ENCODE measurements at places on chromosomes 6 and 20. TPM values are rescaled to one million over a fixed set of nuclear protein-coding genes. Genes with fewer than 3 reads are reported as not detected.

Gene NUDT3
- 47.6 TPM for total RNA-seq

Gene SGK2
- 1.1 TPM for total RNA-seq

Gene CDC25B
- total RNA-seq: 10.1 TPM

Gene STK4
- total RNA-seq: 10.3 TPM

Gene SLC22A2
- total RNA-seq: not detected

Gene OR2H2
- not detected for total RNA-seq

DNA sequence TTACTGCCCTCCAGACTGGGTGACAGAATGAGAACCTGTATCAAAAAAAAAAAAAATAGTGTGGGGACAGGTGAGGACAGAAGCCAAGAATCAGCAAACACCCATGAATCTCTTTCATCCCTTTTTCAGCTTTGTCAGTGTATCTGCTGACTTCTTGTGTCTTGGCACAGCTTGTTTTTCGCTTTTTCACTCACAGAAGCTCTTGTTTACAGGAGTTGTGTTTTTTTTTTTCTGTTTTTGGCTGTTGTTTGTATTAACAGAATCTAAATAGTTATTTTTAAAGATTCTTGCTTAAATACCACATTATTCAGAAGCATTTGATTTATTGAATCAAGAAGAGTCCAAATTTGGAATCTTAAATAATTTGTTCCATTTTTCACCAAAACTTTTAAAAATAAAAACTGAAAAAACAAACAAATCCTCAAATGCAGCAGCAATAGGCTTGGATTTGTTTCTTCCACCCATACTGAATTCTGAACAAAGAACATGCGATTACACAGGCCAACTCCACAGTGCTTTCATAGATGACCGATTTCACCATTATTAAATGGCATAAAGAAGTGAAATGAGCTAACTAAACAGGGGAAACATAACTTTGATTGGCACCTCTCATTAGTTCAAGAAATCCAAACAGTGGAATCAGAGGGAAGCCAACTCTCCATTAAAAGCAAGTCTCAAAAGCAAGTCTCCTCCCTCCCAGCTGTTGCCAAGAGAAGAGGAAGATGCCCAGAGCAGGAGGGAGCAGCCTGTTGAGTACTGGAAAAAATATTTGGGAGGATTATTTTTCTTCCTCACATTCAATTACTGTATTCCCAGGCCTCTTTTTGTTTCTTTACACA is 27.2 kb upstream of the GPR63 start:
- DNase-seq: no peak

GRCh38 chr6:43850314-43851203 is 80.5 kb downstream of the VEGFA start:
- DNase-seq: no peak

DNA sequence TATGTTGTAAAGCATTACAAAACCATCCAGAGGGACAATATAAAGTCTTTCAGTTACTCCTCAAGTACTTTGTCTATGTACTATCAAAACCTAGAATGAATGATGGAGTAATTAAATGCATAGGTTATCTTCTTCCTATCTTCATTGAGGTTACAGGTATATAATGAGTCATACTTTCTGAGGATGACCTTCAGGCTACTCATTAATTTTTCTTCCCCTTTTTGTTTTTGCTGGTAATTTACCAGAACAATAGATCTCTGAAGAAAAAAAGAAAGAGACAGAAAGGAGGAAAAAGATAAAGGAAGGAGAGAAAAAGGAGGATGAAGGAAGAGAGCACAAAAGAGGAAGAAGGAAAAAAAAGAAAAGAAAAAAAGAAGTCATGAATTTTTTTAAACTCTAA is 398.4 kb downstream of the TBC1D32 start:
- DNase-seq: no peak

- DNase-seq: no peak
Observed at GRCh38 chr6:24689964-24690363, 23.1 kb downstream of the ACOT13 start.

GRCh38 chr6:44126320-44127149 is 717 bp downstream of the MRPL14 start:
- DNase-seq: no peak

DNA sequence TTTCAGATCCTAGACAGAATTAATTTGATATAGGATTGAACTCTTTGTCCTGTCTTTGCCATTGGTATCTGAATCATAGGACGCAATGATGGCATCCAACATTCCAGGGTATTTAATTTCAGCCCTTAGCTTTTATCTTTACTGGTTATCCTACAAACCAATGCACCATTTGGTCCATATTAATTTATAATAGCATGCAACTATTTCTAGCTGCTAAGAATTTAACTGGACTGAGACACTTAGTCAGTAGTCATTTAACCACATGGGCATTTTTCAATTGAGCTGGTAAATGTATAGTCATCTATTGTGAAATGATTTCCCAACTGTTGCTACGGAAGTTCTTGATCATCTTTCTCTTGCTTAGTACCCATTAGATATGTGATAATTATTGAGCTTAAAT is 141.1 kb downstream of the CD164 start:
- no peak for DNase-seq

DNA sequence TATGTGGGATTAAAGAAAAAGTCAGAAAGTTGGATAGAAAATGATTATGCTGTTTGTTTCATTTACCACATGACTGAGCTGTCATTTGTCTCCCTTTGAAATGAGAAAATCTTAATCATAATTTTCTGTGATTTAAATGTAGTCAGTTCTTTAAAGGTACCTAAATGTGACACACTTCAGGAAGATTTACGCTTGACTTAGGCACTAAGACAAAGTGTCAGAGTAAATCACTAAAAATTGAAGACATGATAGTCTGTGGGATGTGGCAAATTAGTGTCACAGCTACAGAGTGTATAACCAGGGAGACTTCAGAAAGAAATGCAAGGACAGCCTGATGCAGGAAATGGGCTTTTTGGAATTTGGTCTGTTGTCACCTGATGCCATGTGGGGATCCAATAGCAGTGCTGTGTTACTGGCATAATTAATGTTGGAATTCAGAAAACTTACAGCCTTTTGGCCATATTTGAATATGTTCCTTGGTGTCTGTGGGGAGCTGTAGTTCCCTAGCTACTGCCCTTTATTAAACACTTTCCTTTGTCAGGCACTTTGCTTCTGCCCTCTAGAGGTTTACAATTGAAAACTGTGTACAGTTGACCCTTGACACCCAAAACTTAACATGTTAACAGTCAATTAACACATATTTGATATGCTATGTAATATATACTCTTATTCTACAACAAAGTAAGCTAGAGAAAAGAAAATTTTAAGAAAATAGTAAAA is 493.8 kb downstream of the UTRN start:
- DNase-seq: no peak

- no peak for DNase-seq
Observed at GRCh38 chr6:13927203-13927602, 2.5 kb downstream of the RNF182 start.

GRCh38 chr6:20805021-20805420 is 270.8 kb downstream of the CDKAL1 start:
- no peak for DNase-seq

GRCh38 chr6:153192943-153193885 is 62.1 kb upstream of the RGS17 start:
- DNase-seq: no peak

GRCh38 chr6:38015341-38015740 is 195.8 kb downstream of the ZFAND3 start:
- no peak for DNase-seq

DNA sequence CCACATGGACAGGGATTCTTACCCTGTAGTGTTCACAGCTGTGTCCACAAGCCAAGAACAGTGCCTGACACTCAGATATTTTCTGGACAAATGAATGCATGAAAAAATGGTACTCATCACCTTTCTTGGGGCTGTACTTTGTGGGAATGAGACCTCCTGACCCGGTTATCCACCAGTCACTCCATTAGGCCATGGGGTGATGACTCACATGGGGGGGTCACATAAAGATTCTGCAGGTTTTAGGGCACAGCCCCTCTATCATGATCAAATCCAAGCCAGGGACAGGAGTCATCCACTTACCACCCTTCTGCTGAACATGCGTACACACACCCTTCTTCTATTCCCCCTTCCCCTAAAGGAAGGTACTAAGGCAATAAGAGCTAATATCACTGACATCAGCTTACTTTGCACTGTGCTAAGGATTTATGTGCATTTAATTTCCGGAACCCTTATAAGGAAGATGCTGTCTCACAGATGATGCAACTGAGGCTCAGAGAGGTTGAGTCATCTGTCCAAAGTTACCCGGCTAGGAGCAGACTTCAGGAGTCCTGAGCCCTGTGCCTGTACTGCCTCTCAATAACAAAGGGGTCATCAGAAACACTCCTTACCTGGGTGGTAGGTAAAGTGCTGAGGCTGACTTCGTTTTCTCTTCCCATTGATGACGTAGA is 107.8 kb downstream of the NFATC2 start:
- no peak for DNase-seq

DNA sequence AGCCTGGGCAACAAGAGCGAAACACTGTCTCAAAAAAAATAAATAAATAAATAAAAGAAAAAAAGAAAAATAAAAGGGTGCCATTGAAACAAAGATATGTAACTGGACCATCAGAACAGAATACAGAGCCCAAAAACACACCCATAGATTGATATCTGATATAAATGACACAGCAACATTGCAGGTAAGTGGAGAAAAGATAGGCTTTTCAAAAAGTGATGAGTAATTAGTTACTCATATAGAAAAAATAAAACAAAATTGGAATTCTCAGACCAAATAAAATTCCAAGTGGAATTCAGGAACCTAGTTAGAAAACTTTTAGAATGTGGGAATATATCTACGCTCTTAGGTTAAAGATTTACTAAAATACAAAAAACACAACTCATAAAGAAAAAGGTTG is 60.6 kb upstream of the CHD6 start:
- DNase-seq: no peak

DNA sequence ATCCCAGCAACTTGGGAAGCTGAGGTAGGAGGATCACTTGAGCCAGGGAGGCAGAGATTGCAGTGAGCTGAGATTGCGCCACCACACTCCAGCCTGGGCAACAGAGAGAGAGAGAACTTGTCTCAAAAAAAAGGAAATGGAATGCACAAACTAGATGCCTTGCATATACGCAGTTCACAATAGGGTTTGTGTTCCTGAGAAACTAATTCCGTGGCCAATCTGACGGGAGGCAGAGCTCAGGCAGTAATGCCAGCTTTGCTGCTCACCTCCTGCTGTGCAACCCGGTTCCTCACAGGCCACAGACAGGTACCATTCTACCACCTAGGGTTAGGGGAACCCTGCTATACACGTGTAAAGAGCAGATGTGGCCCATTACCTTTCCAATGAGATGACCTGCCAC is 1.4 kb downstream of the CDK5RAP1 start:
- no peak for DNase-seq

DNA sequence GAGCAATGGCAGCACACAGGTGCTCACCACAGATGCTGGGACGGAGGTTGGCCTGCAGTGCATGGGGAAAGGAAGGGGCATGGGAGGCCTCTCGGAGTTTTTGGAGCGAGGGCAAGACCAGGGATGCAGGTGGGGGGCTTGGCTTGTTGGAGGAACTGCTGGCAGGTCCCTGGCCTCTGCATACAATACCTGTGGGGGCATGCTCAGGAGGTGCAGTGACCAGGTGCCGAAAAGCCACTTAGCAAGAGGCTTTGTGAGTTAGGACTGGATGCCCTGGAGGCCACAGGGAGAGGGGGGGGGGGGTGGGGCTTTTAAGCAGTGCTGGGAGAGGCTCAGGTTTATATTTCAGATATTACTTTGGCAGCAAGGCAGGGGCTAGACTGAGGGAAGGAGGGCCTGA is 142.7 kb downstream of the F13A1 start:
- DNase-seq: no peak

DNA sequence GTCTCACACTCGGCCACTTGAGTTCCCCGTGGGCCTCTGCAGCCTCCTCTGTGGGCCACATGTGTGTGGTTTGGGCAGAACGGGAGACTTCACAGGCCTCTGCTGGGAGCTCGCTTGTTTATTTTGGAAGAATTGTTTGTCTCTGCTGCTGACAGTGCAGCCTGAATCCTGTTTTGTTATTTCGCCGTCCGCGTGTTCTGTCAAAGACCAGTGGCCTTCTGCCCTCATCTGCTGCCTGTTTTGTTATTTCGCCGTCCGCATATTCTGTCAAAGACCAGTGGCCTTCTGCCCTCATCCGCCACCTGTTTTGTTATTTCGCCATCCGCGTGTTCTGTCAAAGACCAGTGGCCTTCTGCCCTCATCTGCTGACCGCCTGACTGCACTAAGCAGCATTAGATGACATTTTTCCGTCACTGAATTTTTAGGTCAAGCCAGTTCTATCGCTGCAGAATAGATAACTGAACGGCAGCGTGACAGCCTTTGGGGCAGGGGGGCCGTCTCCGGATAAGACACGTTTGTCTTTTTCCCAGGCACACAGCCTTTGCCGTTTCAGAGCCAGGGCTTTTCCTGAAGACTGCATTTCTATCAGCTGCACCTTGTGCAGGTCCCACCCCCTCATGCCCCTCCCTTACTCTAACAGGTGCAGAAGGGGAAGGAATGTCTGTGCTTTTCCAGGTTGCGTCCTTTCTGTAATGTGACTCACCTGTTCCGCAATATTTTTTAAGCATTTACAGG is 158.5 kb upstream of the AFDN start:
- no peak for DNase-seq

DNA sequence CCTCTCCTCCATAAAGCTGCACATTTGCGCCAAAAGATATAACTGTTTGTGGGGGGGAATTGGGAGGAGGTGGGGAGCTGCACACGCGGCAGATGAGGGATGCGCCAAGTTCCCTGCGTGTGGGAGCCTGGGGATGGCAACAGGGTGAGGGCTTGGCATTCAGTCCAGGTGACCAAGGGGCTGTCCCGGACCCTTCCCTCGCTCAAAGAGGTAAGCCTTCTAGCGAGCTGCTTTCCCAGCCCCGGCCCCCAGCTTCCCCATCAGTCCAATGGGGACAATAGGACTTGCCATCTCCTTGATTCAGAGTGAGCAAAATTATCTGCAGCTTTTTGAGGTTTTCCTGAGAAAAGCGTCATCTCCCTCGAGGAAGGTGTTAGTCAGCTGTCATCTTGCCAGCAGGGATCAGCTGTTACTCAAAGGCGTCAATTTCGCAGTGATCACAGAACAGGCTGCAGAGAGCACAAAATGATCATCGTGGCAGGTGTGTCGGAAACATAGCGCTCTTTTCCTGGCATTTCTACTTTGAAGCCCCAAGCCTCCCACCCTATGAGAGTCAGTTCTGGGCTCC is 21.3 kb downstream of the ZNF831 start:
- DNase-seq: no peak

DNA sequence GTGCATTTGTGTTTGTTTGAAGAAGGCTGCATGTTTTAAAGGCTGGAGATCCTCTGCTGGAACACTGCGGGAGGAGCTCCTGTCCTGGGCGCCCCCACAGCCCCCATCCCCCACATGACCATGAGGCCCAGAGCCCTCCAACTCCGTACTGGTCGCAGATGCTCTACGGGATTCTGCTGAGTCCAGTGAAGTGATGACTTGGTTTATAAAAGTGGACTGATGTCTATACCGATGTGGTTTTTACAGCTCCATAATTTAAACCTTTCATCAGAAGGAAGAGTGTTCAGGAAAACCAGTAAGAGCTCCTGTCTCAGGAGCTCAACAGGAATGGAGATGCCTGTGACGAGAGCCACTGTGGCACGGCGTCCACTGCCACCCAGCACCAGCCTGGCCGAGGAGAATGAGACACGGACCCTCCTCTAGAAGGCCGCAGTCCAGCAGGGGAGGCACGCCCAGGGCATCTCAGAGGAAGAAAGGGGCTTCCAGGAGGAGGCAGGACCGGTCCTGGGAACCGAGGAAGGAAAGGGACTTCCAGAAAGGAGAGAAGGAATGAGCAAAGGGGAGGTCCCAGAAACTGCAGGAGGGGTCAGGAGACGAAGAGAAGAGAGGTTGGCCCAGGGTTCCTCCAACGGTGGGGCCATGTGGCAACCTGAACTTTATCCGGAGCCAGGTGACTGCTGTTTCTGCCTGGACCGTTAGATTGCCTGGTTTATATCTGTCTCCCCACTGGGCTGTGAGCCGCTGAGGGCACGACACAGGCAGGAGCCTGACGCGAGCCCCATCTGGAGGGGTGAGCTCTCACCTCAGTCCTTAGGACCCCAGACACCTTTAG is 26.9 kb downstream of the BFSP1 start:
- DNase-seq: no peak
